NCI-H510A (cell line): ENCODE measurements at places on chromosomes 13 and 19.

DNA sequence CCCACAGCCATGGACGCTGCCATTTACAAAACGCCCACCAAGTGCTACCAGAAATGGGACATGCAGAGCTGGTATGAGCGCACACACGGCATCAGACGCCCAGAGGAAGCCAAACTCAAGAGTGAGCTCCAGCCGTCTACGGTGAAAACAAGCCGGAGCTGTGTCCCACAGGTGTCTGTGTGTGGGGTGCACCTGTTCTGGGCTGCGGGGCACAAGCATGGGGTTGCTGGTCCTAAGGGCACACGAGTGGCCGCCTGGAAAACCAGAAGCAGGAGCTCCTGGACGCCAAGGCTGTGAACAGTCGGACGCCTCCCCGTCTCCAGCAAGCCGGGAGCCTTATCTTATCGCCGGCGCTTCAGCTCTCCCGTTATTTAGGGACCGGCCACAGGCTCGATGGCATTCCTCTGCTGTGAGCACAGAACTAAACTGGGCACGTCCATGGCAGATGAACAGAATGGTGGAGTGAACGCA, 1.3 kb downstream of the ADPRHL1 start:
- DNase-seq = no peak

- no peak for DNase-seq
These were observed 12.7 kb downstream of the SGTA start for GRCh38 chr19:2770055-2771013.

- DNase-seq = no peak
These were observed 248.4 kb upstream of the TSHZ3 start for GRCh38 chr19:31597616-31598015.

GRCh38 chr13:97273341-97273831, 51.3 kb downstream of the MBNL2 start:
- DNase-seq = no peak

DNA sequence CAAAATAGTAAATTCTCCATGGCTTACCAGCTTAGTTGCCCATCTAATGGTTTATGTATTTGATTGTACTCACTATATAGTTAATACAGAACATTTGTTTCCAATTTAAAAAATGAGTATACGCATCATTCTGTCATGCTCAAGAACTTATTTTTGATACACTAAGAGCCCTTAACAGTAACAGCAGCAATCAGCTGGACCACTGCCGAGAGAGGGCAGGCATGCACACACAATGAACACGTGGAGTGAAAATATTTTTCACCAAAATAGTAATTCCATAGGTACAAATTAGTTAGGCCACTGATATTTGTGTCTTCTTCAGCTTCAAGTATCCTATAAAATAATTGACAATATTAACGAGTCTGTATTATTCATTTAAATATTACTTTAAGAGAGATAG, 109.9 kb downstream of the KLF12 start:
- no peak for DNase-seq

- no peak for DNase-seq
These were observed 183.1 kb downstream of the LHFPL6 start for GRCh38 chr13:39419876-39420275.

- DNase-seq = no peak
These were observed 853.2 kb downstream of the UQCRFS1 start for GRCh38 chr19:28359431-28360414.
